ENCODE measurements at places on chromosomes 11 and 22. TPM values are rescaled to one million over a fixed set of nuclear protein-coding genes. Genes with fewer than 3 reads are reported as not detected.

CHADL gene
- total RNA-seq, result 0.26 TPM

ELMOD1 gene
- total RNA-seq, result not detected

GLB1L2 gene
- total RNA-seq, result 0.13 TPM

NCAPH2 gene
- total RNA-seq, result 16.0 TPM

RHOG gene
- 27.3 TPM for total RNA-seq

ELFN2 gene
- total RNA-seq, result 4.0 TPM

SLC35F2 gene
- total RNA-seq, result 32.3 TPM

MIOX gene
- total RNA-seq, result not detected

MPZL2 gene
- 0.24 TPM for total RNA-seq

OR51I1 gene
- total RNA-seq, result not detected

OR5B12 gene
- total RNA-seq, result not detected

HOATZ gene
- total RNA-seq, result not detected

CRYBB1 gene
- total RNA-seq, result not detected

ACTN3 gene
- total RNA-seq, result not detected

TMPRSS5 gene
- 0.32 TPM for total RNA-seq

PKP3 gene
- total RNA-seq, result 5.2 TPM

NFAM1 gene
- not detected for total RNA-seq

GRK3 gene
- 1.2 TPM for total RNA-seq

CYTH4 gene
- total RNA-seq, result 0.39 TPM

DMC1 gene
- total RNA-seq, result 1.9 TPM

PRMT3 gene
- total RNA-seq, result 15.3 TPM

SYT8 gene
- not detected for total RNA-seq

OR10D3 gene
- not detected for total RNA-seq

AMBRA1 gene
- total RNA-seq, result 21.9 TPM

GLB1L3 gene
- not detected for total RNA-seq

TSGA10IP gene
- not detected for total RNA-seq

CNTN5 gene
- not detected for total RNA-seq

ART1 gene
- total RNA-seq, result not detected

RGL4 gene
- not detected for total RNA-seq

GSC2 gene
- total RNA-seq, result not detected

PNPLA5 gene
- total RNA-seq, result not detected

HYOU1 gene
- 80.2 TPM for total RNA-seq

CALCA gene
- not detected for total RNA-seq

OR52L1 gene
- not detected for total RNA-seq

ARHGAP20 gene
- 1.4 TPM for total RNA-seq

OSBP2 gene
- total RNA-seq, result 0.78 TPM

KCNK4 gene
- total RNA-seq, result not detected

PTPRCAP gene
- 1.9 TPM for total RNA-seq

SLC25A17 gene
- 18.5 TPM for total RNA-seq

HYLS1 gene
- 4.4 TPM for total RNA-seq

FGF4 gene
- total RNA-seq, result not detected

GGTLC2 gene
- total RNA-seq, result not detected

EIF4ENIF1 gene
- total RNA-seq, result 7.1 TPM

GSTT2B gene
- 17.1 TPM for total RNA-seq

KCNC1 gene
- total RNA-seq, result not detected

FAM83F gene
- total RNA-seq, result not detected

KCTD14 gene
- 2.0 TPM for total RNA-seq

Measured in epithelial cell of alveolus of lung (primary cell).